A549 treated with CORT108297 at 1 μM for 4 hours (cell line): ENCODE measurements at places on chromosomes 2 and 18. TPM values are rescaled to one million over a fixed set of nuclear protein-coding genes. Genes with fewer than 3 reads are reported as not detected.

The SAG gene
- total RNA-seq, result not detected in 5 replicates

The IL1A gene
- 0.06 to 0.22 TPM (median 0.16 TPM) in 5 replicates for total RNA-seq

The IL37 gene
- total RNA-seq, result not detected in 5 replicates

The TMEM37 gene
- 1.1 to 2.1 TPM (median 1.8 TPM) in 5 replicates for total RNA-seq

The TEKT4 gene
- not detected in 5 replicates for total RNA-seq
